ENCODE measurements at places on chromosomes 11 and 22. TPM values are rescaled to one million over a fixed set of nuclear protein-coding genes. Genes with fewer than 3 reads are reported as not detected.

TMPRSS4 gene
- not detected for total RNA-seq

RBFOX2 gene
- total RNA-seq = 155 TPM

CHADL gene
- total RNA-seq = 0.12 TPM

IFITM2 gene
- 63.3 TPM for total RNA-seq

TMEM45B gene
- not detected for total RNA-seq

DBX1 gene
- total RNA-seq = not detected

GSTT4 gene
- not detected for total RNA-seq

UPK2 gene
- total RNA-seq = not detected

APOBEC3H gene
- 0.70 TPM for total RNA-seq

ARHGEF17 gene
- 29.5 TPM for total RNA-seq

DMC1 gene
- 1.1 TPM for total RNA-seq

SLC22A12 gene
- total RNA-seq = not detected

MAPK8IP1 gene
- total RNA-seq = 3.3 TPM

IGLL1 gene
- not detected for total RNA-seq

PRR33 gene
- total RNA-seq = not detected

L3MBTL2 gene
- 18.4 TPM for total RNA-seq

SMC1B gene
- under 0.01 TPM for total RNA-seq

EFCAB6 gene
- total RNA-seq = 1.1 TPM

AGBL2 gene
- total RNA-seq = 0.70 TPM

OR5AL1 gene
- not detected for total RNA-seq

CD6 gene
- total RNA-seq = not detected

TCN1 gene
- not detected for total RNA-seq

SCGB1A1 gene
- total RNA-seq = not detected

MMP13 gene
- total RNA-seq = not detected

HORMAD2 gene
- not detected for total RNA-seq

VPS37C gene
- 4.8 TPM for total RNA-seq

TSPAN32 gene
- total RNA-seq = 0.12 TPM

OR8D1 gene
- not detected for total RNA-seq

Data from smooth muscle cell of the coronary artery (primary cell).